ENCODE measurements at places on chromosomes 4 and X.

DNA sequence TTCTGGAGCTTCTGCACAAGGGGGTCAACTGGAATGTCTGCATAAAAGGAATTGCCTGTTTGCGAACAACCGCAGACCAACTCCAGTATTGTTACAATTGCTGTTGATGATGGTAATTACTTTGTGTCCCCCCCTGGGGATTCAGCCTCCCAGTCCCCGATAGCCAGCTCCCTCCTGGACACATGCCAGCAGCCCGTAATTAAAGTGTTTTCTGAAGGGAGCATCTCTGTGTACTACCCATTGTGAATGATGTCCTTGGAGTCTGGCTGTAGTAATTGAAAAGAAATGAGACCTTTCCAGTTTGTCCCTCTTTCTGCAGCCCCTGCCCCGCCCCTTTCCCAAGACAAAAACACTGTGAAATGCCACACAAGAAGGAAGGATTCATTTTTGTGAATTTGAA is 377.1 kb upstream of the LCORL start:
- no peak for DNase-seq

DNA sequence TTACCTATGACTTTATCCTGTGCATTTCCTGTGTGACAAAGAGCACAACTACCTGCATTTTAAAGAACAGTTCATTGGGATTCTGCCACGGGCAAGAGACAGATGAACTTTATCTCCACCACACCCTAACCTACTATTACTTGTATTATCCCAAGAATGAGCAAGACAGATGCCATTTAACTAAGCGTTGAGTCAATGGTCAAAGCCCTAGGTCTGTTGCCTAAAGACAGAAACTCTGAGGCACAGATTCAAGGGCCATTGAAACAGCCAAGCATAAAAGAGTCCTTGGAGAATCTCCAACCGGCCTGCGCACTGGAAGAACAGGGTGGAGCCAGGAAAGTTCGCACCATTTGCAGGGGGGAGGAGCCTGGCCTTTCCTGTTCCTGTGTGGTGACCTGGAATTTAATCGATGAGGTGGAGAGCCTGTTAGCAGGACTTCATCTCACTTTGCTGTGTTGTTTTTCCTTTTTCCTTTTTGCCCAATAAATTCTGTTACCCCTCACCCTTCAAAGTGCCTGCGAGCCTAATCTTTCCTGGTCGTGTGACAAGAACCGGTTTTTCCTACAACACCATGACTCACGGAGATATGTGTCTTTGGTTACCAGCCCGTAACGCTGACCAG is 146.4 kb upstream of the DIAPH2 start:
- DNase-seq, result no peak

- no peak for DNase-seq
These were observed 859.5 kb downstream of the STIM2 start for GRCh38 chr4:27720010-27720766.

DNA sequence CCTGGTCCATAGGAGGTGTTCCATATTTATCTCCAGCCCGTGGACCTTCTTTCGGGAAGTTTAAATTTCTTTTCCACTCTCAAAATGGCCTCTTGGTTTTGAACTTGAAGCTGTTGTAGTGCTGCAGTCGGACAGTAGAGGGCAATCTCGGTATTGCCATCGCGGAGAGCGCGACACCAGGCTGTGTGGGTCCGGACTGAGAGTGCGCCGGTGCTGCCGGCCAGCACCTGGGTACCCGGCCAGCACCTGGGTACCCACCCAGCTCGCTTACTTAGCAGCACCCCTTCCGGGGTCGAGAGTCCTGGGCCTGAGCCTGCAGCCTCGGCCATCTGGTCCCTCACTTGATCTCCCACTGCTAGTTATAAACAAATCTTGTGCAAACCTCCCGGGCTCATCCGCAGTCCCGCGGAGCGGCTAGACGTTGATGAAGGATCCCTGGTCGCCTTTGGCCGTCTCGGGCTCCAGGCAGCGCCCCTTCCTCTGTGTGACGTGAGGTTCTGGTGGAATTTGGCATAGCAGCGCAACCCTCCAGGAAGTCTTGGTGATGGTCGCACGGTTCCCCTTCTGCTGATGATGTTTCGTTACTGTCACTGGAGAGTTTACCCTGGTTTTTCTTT is 18.0 kb downstream of the FAM9A start:
- peak; percentile 56 for DNase-seq

- no peak for DNase-seq
These were observed 23.6 kb downstream of the CPZ start for GRCh38 chr4:8615921-8616787.

GRCh38 chrX:74536152-74536831 is 78.1 kb downstream of the RLIM start:
- DNase-seq, result peak; percentile 82

DNA sequence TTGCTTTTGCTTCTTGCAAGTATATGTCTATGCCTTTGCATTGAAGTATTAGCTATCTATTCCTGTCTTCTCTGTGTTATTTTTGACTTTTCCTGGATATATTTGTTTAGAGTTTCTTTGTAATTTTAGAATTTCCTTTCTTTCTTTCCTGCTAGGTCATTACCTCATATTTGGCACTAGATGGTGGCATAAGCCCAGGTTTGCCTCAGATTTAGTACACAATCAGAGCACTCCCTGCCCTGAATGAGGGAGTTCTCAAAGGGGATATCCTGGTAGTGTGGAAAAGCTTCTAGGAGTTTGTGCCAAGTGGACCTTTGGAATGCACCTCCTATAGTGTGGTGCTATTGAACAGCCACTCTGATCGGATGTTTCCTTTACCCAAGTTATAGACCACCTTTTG is 181.6 kb downstream of the UGT8 start:
- DNase-seq, result no peak

DNA sequence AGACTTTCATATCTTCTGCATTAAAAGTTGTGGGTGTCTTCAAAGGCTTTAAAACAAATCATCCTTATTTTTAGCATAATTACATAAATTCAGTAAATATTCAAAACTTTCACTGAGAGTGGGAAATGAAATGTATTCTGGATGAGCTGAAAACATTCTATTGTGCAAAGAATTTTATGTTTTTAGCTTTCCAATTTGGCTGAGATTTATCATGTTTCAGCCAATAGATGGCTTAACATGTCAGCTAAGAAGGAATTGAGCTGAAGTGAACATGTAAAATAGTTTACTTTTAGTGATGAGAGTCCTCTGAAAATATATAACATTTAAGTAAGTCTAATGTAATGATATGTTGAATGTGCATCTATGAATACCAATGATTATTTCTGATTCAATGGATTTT is 213.5 kb upstream of the GIMD1 start:
- DNase-seq, result no peak

- no peak for DNase-seq
These were observed 19.4 kb downstream of the LGI2 start for GRCh38 chr4:25011135-25011866.

DNA sequence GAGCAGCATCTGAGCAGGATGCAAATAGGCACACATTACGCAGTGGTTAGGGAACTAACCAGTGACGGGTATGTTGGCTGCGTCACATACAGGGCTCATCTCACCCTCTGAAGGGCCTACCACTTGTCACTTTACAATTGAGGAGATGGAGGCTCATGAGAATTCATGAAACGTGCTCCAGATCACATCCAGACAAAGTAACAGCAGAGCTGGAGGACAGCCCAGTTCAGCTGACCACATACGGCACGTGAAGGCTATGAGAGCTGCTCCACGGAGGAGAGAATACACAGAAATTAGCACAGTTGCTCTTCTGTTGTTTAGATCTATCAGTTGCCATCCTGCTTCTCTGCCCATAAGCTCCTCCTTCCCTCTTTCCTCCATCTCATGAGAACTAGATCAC is 78.4 kb downstream of the FAM9B start:
- no peak for DNase-seq

- no peak for DNase-seq
These were observed 1.0 kb downstream of the NHSL2 start for GRCh38 chrX:71911731-71912050.

DNA sequence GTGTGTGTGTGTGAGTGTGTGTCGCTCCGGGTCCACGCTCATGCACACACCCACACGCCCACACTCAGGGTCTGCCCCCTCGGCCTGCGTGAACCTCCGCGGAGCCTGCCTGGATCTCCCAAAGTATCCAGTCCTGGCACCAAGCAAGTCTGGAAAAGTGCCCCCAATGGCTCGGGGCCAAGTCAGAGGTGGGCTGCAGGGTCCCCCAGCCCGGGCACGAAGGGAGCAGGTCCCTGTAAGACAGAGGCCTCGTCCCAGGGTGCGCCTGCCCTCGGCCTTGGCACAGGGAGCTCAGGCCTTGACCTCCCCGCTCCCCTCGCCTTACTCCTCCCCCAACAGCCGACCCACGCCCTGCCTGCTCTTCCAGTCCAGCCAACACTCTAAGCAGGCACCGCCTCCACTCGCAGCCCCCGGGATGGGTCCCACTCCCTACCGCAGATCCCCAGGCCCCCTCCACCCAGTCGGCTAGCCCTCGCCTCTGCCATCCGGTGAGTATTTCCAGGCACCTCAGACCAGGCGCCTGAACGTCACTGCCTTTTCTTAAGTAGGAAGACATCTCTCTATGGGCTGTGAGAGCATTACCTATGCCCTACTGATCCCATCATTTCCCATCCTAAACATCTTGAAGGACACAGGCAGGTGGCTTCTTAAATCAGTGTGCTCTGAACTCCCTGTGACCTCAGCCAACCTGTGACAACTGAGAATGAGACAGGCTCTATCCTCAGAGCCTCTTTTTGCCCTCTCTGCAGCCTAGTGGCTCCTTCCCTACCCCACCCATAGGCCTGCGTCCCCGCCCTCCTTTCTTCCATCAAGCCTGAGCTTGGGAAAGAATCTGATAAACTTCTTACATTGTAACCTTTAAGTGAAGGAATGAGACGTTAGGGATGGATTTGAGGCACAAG is 704 bp downstream of the FAM114A1 start:
- peak; percentile 36 for DNase-seq

- no peak for DNase-seq
These were observed 54.0 kb upstream of the PLAC1 start for GRCh38 chrX:134712272-134712671.

DNA sequence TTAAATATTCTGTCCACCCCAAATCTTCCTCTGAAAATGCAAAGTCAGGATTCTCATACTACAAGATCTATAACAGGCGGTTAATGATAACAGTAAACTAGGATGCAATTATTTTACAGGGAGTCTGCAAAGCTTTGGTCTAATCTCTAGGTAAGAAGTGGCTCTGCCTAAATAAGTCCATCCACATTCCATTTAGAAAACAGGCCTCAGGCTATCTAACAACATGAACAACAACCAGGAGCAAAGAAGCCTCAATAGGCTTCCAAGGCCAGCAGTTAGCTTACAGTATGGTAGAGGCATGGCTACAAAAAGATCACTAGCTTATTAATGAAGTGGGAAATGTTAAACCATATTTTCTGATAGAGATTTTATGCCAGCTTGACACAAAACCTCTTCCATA is 6.4 kb downstream of the MAB21L2 start:
- no peak for DNase-seq

- no peak for DNase-seq
These were observed 15.1 kb upstream of the PRSS12 start for GRCh38 chr4:118367872-118368271.

DNA sequence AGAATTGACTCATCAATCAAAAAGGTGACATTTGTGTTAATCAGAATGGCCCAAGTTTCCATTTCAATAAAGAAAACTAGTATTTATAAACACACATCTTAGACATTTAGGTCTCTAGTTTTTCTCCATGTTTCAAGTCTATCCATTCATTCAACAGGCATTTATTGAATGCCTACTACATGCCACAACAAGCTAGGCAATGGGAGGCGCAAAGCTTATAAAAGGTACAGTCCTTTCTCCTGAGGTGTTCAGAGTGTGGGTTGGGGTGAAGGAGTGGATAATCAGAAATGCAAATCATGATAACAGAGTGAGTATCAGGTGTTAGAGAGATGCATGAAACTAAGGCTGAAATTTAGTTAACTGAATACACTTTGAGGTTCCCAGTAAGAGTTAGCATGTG is 78.0 kb downstream of the HCCS start:
- no peak for DNase-seq

DNA sequence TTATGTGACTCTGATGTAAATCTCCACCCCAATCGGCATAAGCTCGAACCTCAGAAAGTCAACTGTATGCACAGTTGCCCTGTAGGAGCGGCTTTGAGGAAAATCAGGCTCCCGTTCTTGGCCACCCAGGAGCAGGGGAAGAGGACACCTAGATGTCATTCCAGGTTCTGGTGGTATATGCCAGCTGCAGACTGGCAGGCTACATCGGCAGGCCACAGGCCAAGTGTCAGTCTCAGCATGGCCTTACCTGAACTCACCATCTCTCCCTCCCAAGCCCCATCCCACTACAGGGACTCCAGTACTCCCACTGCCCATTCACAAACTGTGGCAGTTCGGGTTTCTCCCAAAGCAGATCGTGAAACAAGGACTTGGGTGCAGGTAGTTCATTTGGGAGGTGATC is 428.1 kb downstream of the BCOR start:
- DNase-seq, result no peak

GRCh38 chrX:65451663-65452062 is 82.9 kb downstream of the LAS1L start:
- DNase-seq, result peak; percentile 17

- peak; percentile 17 for DNase-seq
These were observed 89.0 kb upstream of the LIMCH1 start for GRCh38 chr4:41448934-41449333.

- no peak for DNase-seq
These were observed 15.1 kb downstream of the PALLD start for GRCh38 chr4:168511780-168512489.

DNA sequence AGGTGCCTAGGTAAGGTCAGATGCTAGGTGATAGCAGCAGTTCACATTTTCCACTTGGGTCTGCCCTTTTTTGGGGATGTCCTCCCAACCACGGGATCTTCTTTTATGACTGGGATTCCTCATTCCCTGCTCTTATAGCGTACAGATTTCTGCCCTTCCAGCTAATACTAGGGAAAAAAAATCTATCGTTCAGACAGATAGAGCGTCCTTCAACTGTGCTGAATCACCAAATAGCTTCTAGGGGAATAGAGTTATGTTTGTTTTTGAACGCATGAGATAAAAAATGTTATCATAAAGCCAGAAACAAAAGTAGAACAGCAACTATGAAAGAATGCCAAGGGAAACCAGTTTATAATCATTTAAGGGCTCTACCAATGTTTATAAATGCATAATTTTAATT is 13.0 kb downstream of the RAP2C start:
- DNase-seq, result no peak

DNA sequence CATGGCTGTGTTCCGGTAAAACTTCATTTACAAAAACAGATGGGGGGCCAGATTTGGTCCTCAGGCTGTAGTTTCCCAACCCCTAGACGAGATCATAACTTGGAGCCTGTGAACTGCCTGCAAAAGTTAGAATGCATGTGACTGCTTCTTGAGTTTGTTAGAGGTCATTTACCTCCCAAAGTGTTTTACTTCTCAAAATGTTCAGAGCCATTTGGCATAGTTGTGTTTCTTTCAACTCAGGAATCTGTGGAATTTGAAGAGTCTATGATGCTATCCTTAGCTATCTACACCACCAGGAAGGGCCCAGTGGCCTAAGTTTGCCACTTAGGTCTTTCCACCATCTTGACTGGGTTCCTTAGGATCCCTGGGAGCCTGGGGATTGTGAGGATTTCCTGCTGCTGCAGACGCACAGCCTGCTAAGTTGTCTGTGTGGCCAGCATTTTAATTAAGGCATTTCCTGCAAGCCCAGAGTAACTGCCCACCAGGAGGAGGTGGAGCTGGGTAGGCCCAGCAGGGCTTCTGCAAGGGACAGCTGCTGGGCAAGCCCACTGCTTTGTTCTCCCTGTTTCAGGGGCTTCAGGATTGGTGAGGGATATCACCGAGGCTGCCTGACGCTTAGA is 53.1 kb downstream of the CCNI start:
- DNase-seq, result peak; percentile 52

- DNase-seq, result peak; percentile 96
These were observed 13.3 kb upstream of the CD99 start for GRCh38 chrX:2677764-2678163.

Measured in AG08396 (cell line).